Bronchial smooth muscle cell (primary cell): ENCODE measurements at places on chromosomes 6 and 20. TPM values are rescaled to one million over a fixed set of nuclear protein-coding genes. Genes with fewer than 3 reads are reported as not detected.

CST2 gene
- not detected in 2 replicates for total RNA-seq

TAP2 gene
- total RNA-seq: 22.1 and 28.9 TPM in 2 replicates

SIRPB1 gene
- 0.17 and 0.79 TPM in 2 replicates for total RNA-seq

ANKEF1 gene
- total RNA-seq: 1.7 and 2.4 TPM in 2 replicates

C20orf144 gene
- under 0.01 and 0.16 TPM in 2 replicates for total RNA-seq

OR10C1 gene
- total RNA-seq: not detected in 2 replicates

DYNLT2 gene
- total RNA-seq: 0.26 and 0.63 TPM in 2 replicates

ABHD16A gene
- 54.5 and 96.4 TPM in 2 replicates for total RNA-seq

CST4 gene
- total RNA-seq: not detected in 2 replicates

NNAT gene
- total RNA-seq: 0.26 and 0.47 TPM in 2 replicates

MEI4 gene
- not detected in 2 replicates for total RNA-seq

ADGRF4 gene
- under 0.01 TPM in 1 of 2 replicates, not detected in the other for total RNA-seq

ACTL10 gene
- total RNA-seq: 1.1 and 1.9 TPM in 2 replicates

PTCRA gene
- not detected in 2 replicates for total RNA-seq

C6orf132 gene
- 0.63 TPM in 1 of 2 replicates, not detected in the other for total RNA-seq

ID4 gene
- 6.7 and 14.2 TPM in 2 replicates for total RNA-seq

TRIM15 gene
- total RNA-seq: not detected in 2 replicates

NKX2-2 gene
- total RNA-seq: under 0.01 TPM in 1 of 2 replicates, not detected in the other

RAET1G gene
- total RNA-seq: 6.1 and 10.5 TPM in 2 replicates

VGLL2 gene
- not detected in 2 replicates for total RNA-seq

TMEM151B gene
- under 0.01 TPM in 2 replicates for total RNA-seq

OXT gene
- not detected in 2 replicates for total RNA-seq

ZC3H12D gene
- total RNA-seq: 0.09 and 0.16 TPM in 2 replicates

DLGAP4 gene
- total RNA-seq: 9.1 and 16.8 TPM in 2 replicates

MOG gene
- total RNA-seq: not detected in 2 replicates

TUBB2B gene
- total RNA-seq: 0.79 and 2.2 TPM in 2 replicates
